ENCODE measurements at places on chromosomes 1 and 21.

DNA sequence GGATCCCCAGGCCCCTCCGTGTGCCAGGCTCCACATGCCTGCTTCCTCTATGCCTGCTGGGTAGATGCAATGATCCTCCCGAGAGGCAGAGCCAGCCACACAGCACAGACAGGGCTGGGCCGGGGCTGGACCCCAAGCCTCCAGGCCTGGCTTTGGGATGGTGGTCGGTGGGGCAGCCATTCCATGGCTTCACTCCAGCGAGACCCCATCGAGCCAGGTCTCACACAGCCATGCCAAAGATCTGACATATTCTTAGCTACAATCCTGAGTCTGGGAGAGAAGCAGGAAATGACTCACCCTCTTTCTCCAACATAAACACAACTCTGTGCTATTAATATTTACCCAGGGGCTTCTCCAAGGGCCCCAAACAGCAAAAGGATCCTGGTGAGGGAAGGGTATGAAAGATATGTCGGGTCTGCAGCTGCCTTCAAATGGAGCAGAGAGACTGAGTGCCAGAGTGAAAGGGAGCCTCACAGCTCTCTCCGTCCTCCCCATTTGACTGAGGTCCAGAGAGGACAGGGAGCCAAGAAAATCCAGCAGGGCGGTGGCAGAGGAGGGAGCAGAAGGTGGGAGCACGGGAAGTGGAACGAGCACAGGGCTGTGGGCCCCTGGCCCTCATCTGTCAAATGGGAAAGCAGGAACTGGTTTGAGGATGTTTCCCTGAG is 639.5 kb downstream of the MATN1 start:
- DNase-seq: no peak

DNA sequence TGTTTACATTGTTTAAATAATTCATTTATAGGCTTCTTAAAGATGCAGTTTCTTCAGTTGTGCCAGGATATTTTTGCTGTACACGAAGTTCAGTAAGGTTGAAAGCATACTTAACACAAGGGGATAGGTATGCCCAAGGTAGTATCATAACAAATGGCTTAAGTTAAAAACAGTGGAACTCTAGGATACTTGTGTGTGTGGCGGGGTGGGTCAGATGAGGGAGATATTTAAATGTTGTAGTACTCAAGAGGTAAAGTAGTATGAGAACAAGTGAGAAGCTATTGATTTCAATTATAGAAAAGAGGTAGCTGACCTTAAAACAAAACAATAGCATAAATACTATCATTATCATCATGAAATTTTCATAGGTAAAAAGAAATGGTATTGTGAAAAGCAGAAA is 6.2 kb downstream of the LRRC7 start:
- no peak for DNase-seq

DNA sequence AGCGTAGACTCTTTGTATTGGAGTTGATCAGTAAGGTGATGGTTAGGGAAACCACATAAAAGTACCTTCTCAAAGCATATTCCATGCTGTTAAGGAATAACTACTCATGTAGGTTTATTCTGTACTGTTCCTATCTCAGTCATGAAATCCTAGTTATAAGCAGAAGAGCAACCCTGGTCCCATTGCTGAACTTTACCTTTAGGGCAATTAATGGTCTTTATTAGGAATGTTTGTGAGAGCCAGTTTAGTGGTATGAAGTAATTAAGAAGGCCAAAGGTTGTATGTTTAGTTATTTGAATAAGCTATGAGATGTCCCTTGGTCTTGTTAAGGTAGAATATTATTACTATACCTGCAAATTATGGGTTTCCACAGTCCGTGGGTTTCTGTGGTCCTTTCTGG is 44.0 kb downstream of the ACP6 start:
- no peak for DNase-seq

DNA sequence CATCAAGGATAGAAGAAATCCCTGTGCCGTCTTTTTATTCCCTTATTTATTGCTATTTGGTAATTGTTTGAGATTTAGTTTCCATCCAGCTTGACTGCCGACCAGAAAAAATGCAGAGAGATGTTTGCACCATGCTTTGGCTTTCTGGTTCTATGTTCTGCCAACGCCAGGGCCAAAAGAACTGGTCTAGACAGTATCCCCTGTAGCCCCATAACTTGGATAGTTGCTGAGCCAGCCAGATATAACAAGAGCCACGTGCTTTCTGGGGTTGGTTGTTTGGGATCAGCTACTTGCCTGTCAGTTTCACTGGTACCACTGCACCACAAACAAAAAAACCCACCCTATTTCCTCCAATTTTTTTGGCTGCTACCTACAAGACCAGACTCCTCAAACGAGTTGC is 99.0 kb downstream of the TGFB2 start:
- DNase-seq: no peak

- DNase-seq: no peak
These were observed 86.8 kb downstream of the NPHP4 start for GRCh38 chr1:5905436-5905835.

- no peak for DNase-seq
These were observed 121.8 kb downstream of the TBX15 start for GRCh38 chr1:118866330-118866729.

- no peak for DNase-seq
These were observed 44.8 kb upstream of the KCND3 start for GRCh38 chr1:112034277-112034676.

GRCh38 chr1:108034396-108034795 is 69.4 kb upstream of the VAV3 start:
- DNase-seq: no peak

DNA sequence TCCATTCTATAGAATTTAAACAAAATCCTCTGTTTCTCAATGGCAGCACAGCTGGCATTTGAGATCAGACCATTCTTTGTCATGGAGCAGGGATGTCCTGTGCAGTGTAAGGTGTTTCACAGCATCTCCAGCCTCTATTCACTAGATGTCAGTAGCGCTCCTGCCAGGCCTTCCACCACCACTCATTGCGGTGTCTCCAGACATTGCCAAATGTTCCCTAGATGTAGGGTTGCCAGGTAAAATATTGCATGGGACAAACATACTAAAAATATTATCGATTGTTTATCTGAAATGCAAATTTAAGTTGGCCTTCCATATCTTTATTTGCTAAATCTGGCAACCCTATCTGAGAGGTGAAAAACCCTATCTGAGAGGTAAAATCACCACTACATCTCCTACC is 11.7 kb downstream of the ITLN2 start:
- no peak for DNase-seq

DNA sequence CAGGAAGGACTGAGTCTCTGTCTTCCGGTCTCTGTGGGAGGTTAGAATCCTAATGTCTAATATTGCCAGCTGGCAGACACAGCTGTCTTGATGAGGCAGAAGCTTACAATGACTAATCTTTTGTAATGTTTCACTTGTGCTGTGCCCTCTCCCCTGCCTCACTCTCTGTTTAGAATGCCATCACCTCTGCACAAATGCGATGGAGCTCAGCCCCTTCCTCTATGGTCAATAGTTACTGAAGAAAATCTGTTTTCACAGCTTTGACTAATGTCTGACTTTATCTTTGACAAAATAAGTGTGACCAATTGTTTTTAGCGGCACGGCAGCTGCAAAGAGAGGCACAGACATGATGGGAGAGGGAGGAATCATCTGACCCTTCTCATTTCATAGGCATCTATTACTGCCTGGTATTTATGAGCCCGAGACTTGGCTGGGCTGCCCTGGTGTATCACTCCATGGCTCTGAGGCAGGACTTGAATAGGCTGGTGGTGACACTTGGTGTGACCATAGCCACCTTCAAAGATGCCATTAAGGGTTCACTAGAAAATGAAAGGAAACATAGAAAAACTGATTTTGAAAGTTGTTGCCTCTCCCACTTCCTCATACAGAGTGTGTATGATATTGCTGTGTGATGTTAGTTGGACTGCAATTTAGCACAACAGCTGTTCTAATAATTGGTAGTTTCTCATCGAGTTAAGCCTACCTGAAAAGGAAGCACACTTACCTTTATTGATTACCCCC is 163.2 kb upstream of the NBPF11 start:
- DNase-seq: no peak

DNA sequence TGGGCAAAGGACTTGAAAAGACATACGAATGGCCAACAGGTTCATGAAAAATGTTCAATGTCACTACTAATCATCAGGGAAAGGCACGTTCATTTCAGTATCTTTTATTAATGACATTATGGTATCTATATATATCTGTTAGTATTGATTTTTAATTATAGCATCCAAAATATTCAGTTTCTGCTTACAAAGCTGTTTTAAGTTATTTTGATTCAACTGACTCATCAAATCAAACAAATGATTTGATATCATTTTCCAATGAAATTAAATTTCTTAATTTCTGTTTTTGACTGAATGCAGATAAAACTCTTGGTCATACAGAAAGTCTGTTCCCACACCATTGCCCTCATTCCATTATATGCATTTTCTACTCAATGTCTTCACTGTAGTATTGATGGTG is 315.9 kb downstream of the PDE4B start:
- no peak for DNase-seq

GRCh38 chr21:34521561-34521960 is 9.6 kb upstream of the KCNE1 start:
- no peak for DNase-seq

DNA sequence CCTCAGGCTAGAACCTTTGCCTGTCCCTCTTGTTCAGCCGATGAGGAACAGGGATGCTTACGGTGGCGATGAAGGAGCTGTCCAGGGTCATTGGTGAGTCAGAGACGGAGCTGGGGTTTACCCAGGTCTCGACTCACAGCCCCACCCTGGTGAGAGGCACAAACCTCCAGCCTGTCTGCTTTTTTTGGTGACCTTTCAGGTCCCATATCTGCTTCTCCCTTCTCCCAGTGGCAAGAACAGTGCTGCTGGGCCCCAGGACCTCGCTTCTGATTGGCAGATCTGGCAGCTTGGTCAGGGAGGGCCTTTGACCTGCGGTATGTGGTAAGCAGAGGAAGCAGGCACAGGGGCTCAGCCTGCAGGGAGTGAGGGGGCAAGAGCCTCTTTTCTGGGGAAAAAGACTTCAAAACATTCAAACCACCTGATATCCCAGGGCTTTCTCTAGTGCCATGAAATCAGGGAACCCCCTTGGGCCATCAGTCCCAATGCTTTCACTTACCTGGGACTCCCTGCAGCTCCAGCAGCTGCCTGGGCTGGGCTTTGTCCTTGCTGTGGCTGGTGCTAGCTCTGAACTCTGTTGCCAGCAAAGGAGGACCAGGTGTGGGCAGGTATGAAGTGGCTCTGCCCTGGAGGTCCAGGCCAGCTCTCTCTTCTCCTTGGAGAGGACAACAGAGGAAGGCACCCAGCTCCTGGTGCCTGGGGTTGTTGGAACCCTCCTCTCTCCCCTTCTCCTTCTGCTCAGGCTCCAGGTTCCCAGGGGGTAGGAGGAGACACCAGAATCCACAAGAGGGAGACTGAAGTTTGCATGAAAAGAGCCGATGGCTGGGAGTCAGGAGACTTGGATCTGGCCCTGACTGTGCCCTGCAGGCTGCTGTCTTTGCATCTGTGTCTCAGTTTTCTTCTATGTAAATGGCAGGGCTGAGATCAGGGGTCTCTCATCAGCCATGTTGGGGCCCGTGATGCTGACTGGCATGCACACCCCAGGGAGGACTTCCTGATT is 41.4 kb downstream of the TRIM62 start:
- DNase-seq: no peak

DNA sequence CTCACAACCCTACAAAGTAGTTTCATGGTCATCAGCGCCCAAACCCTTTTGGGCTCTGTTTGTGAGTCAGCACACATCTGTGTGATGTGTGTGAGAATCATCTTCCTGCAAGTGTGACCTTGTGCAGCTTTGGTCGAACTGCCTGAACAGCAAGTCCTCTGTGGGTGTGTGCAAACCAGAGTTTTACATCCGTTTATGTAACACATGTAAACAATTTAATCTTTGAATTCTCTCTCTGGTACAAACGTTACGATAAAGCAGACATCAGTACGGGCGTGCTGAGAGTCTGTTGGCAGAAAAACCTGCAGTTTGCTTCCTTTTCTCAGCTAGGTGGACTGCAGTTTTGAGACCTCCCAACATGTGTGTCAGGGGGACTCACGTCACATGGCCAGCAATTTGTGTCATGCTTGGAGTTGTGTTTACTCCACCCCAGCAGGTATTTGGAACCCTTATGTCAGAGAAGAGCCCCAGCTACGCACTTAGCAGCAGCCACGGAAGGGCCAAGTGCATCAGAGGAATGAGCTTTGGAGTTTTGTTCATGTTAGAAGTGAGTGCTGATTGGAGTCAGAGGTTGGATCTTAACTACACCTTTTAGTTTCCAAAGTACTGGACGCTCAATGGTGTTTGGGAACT is 230.8 kb downstream of the PAPPA2 start:
- DNase-seq: no peak

- DNase-seq: no peak
These were observed 8.6 kb downstream of the ADAMTSL4 start for GRCh38 chr1:150557813-150558212.

GRCh38 chr21:36725793-36726386 is 27.0 kb downstream of the SIM2 start:
- no peak for DNase-seq

GRCh38 chr1:174701565-174701964 is 253.8 kb downstream of the GPR52 start:
- DNase-seq: no peak

DNA sequence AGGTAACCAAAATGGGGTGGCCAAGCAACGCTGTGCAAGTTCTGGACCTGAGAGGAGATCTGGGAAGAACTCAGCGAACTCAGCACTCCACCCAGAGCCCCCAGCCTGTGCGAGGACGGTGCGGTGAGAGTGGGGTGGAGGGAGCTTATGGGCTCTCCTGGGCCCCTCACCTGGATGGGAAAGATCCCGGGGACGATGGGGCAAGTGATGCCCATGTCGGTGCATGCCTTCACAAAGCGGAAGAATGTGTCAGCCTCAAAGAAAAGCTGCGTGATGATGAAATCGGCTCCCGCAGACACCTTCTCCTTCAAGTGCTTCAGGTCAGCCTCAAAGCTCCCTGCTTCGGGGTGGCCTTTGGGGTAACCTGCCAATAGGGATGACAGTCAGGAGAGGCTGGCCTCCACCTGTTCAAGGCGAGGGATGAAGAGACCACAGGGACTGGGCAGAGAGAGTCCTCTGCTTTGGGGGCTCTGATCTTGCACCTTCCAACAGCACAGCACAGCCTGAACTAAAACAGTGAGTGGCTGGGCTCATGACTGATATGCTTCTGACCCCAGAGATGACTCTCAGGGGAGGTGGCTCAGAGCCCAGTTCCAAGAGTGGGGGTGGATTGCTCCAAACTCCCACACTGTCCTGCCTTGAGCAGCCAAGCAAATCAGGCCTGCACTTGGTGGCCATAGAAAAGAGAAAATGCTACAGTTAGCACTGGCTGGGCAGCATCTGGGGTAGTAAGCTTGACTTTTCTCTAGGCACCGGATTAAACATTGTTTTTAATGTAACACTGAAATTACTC is 9.5 kb downstream of the MTHFR start:
- DNase-seq: no peak

All from HL-60 (cell line).